ENCODE measurements at places on chromosomes 12 and 14. TPM values are rescaled to one million over a fixed set of nuclear protein-coding genes. Genes with fewer than 3 reads are reported as not detected.

- no peak for DNase-seq
These were observed 6.4 kb downstream of the TTC6 start for GRCh38 chr14:37601865-37602264.

DNA sequence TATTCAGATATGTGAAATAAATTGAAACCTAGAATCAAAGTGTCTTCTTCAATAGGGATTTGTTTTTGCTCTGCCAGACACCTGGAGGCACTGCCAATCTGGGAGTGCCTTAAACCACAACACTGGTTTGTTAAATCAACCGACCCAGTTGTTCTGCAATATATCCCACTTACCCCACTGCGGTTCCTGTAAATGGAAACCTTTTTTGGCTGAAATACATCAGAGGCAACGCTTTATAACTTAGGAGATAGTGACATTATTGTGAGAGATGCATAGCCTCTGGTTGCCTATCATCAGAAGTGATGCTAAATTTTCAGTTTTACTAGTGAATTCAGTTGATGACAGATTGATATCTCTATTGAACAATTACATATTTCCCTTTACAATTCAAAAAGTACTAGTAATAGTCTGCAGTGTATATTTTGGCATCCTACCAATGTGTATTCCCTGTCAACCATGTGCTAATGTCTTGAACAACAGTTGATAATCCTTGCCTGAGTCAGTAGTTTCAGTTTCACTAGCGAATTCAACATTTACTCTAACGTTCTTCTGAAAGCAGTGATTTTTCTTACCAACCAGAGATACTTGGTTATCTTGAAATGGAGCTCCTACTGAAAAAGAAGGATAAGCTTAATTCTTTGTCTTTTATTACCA is 30.5 kb downstream of the PPP2R5C start:
- no peak for DNase-seq

GRCh38 chr12:30707613-30708342 is 12.1 kb upstream of the IPO8 start:
- no peak for DNase-seq

GRCh38 chr12:20442322-20442721 is 74.0 kb downstream of the PDE3A start:
- DNase-seq = no peak

DNA sequence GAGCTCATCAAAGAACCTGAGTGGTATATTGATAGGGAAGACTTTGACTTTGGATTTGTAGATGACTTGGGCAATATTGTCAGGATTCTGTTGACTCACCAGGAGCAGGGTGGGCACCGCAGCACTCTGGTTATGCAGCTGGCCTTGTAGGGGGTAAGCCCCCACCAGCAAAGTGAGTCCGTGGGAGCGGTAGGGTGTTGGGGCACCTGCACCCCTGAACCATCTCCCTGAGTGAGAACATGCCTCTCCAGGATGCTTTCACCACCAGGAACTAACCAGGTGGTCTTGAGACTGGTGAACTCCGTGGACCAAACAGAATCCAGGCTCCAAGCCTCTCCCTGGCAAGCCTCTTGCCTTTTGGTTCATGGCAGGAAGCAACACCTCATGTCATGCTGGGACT is 44.0 kb upstream of the EIF5 start:
- DNase-seq = no peak

GRCh38 chr14:21205678-21206581 is 50.1 kb upstream of the OR5AU1 start:
- DNase-seq = no peak

Gene GPD1
- 21.5 TPM for total RNA-seq
